ENCODE measurements at places on chromosomes 4 and X.

DNA sequence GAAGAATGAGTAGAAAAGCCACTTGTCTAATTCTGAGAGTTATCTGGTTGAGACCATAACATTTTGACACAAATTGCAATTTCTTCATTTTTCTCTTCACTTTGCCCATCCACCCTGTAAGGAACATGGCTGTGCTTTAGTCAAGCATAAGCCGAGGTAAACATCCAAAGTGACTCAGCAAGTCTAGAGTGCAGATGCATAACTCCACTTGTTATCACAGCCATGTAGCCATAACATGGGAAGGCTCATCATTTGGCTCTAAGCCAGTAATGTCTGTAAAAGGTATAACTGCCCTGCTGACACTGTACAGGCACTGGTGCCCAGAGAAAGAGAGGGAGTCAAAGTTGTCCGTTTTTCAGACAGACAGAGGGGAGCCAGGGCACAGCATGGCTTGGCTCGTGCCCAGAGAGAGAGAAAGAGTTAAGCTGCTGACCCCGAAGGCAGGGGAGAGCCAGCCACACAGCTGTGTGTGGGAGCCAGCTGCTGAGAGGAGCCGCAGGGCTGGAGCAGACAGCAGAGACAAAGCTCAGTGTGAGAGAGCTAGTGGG, 76.9 kb upstream of the EXOC1L start:
- no peak for DNase-seq

DNA sequence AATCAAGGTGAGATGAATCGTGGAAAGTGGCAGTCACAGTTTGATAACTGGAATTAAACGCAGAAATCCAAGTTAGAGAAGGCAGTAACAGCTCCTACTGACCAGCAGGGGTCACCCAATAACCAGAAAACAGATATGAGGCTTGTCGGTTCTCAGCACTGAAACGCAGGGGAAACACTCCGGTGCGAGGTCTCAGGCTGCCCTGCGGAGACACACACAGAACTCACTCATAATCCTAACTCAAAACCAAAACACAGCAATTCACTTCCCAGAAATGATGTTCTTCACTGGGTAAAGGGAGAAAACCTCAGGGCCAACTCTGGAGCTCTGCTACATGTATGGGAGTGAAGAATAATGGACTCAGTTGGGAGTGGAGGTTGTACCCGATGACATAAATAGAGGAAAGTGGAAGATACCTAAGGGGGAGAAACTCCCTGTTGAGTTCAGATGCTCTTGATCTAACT, 384.4 kb downstream of the RAPGEF2 start:
- DNase-seq, result no peak

DNA sequence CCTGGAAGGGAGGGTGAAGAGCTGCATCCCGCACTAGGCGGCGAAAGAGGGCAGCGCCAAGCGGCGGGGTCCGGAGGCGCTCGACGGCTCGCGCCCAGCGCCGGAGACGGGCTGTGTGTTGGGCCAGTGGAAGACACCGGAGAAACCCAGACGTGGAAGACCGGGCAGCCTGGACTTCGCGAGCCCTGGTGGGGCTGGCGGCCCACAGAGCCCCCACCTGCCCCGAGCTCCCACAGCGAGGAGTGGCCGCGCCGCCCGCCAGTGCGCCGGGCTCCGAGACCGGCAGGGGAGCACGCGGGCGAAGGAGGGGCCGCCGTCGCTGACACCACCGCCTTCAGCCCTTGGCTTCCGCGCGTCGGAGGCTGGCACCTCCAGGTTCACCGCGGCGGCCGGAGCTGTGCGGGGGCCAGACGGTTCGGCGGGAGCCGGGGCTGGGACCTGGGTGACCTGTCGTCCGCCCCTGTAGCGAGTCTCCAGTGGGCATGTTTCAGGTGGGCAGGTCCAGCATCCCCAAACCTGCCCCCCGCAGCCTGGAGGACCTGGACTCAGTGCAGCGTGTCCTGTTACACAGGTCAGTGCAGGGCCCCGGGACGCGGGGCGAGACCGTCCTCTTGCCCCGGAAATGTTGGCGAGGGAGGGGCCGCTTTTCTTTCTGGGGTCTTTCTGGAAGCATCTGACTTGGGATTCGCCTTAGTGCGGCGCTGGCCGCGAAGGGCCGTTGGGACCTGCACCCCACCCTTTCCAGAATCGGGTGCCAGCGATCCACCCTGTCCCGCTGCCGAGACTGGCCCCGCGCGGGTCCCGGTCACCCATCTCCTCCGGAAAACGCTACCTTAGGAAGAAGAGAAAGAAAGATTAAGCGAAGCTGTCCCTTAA, 9.6 kb upstream of the INTU start:
- no peak for DNase-seq

- no peak for DNase-seq
Observed at GRCh38 chr4:38162240-38162784, 202.1 kb downstream of the PTTG2 start.

- no peak for DNase-seq
Observed at GRCh38 chr4:158035662-158036195, 137.1 kb downstream of the GASK1B start.

DNA sequence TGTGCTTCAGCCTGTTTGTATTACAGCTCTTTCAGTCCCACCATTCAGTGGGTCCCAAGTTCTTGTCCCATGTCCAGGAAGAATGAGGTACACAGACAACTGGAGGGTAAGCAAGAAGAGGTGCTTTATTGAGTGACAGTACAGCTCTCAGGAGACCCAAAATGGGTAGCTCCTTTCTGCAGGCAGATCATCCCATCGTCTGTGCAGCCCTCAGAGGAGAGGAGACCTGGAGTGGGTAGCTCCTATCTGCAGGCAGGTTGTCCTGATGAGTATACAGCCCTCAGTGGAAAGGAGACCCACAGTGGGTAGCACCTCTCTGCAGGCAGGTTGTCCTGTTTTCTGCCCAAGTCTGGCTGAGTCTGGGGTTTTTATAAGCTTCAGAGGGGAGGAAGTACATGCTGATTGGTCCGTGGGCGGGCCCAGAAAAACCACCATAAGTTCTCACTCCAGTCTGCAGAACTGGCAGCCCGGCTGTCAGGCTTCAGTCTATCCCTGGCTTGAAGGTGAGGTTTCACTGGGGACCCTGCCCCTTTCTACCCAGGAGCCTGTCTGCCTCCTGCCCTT, 18.0 kb downstream of the GRK4 start:
- no peak for DNase-seq

DNA sequence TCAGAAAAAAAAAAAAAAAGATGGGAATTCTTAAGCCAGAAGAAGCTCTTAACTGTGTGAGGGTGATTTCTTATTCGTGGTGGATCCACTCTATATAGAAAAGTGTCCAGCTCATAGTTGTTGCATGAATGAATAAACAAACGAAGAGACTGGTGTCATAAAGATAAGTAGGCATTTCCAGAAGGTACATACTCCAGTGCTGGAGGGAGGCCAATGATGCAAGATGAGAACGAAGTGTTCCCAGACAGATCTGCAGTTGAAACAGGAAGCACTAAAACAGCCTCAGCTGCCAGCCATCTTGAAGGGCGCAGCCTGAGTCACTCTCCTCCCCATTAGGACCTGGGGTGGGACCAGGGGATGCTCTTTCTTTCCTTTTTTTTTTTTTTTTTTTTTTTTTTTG, 47.4 kb upstream of the HOPX start:
- DNase-seq, result no peak

DNA sequence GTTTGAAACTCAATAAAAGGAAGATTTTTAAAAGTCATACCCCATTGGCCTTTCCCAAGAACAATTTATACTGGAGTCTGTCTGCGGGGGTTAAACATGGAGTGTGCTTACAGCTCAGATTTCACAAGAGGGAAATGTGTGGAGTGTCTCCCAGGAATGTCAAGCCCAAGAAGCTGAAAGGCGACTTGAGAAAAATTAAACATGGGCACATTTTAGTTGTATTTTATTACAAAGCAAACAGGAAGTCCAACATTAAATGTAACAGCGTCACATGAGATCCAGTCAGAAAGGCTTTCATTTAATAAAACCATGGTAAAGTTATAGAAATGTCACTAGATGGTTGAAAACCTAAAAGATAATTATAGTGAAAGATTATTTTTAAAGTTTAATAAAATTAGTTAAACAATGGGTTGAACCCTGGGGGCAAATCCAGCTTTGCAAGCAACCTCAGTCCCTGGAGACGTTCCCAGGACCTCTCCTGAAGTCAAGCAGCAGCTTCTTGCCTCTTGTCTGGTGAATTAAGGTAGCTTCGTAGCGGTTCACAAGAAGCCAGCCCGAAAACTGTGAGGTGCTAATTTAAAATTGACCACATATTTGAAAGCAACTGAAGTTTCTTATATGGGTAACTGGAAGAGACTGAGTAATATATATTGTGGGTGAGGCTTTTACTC, 168.4 kb upstream of the EDNRA start:
- no peak for DNase-seq

- no peak for DNase-seq
Observed at GRCh38 chr4:70239131-70239883, 3.1 kb upstream of the CSN3 start.

- DNase-seq, result no peak
Observed at GRCh38 chr4:2416564-2417225, 1.8 kb downstream of the ZFYVE28 start.

GRCh38 chrX:15815779-15816437, 25.6 kb downstream of the ZRSR2 start:
- no peak for DNase-seq

DNA sequence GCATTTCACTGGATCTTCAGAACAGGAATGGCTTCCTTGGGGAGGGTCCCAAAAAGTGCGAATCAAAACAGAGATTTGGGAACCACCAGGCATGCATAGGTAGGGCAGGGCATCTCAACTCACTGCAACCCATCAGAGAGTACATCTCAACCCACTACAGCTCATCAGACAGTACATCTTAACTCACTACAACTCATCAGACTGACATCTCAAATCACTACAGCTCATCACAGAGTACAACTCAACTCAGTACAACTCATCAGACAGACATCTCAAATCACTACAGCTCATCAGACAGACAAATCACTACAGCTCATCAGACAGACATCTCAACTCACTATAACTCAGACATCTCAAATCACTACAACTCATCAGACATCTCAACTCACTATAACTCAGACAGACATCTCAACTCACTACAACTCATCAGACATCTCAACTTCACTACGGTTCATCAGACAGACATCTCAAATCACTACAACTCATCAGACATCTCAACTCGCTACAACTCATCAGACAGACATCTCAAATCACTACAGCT, 47.5 kb upstream of the CLDN34 start:
- no peak for DNase-seq

GRCh38 chrX:154350429-154351182, 23.8 kb downstream of the FLNA start:
- DNase-seq, result no peak

DNA sequence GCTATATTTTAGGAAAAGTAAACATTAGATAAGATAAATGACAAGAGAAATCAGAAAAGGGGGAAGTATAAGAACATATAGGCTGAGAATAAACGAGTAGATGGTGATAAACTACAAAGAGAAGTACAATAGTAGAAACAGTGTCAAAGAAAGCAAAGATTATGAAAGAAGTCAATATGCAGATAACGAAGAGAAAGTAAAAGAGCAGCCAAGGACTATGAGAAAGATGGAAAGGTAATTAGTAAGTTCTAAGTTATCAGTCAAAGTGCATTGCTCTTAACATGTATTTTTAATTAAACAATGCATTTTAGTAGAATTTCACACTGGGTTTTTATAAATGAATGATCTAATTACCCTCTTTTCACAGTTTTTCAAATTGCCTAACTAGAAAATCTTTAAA, 1801.3 kb upstream of the PCDH10 start:
- no peak for DNase-seq

DNA sequence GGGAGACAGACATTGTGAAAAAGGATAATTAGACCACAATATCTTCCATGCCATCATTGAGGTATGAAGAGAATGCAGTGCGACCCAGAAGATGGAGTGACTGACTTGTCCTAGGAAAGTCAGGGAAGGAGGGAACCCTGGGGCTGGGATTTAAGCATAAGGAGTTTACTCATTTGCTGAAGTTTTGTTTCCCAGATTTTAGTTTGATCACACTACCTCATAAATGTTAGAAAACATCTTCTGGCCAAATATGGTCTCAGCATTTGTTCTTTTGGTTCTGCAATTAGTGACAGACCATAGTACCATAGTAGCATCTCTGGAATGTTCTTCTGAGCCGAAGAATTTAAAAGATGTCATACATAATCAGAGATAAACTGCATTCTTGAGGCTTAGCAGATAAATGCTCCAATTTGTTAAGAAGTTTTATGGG, 96.5 kb upstream of the PGRMC2 start:
- DNase-seq, result no peak

DNA sequence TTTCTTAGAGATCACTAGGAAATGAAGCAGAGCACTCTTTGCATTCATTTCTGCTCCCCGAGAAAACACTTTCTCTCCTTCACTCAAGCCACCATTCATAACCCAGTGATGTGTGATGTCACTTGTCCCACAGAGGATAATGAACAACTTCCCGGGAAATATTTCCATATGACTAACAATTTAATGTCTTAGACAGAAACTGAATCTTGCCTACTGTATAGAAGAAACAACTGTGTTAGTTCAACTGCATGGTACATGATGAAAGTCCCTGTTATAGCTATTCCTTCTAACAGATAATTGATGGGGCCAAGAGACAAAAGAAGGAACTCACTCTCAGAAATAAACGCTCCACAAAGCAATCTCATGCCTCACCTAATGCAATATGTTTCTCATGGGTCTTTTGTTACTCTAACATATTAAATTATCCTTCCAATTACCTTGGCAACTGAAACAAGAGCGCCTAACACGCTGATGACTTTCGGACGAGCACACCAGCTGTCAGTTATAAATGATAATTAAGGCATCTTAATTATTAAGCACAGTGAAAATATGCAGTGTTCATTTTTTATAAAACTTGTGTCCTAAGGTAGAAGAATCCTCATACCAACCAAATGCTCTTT, 113.7 kb upstream of the TLR3 start:
- no peak for DNase-seq

GRCh38 chr4:41315862-41316261, 59.1 kb downstream of the UCHL1 start:
- DNase-seq, result no peak

GRCh38 chr4:8675383-8675782, 82.8 kb downstream of the CPZ start:
- no peak for DNase-seq

- DNase-seq, result no peak
Observed at GRCh38 chr4:187065396-187065795, 341.7 kb upstream of the FAT1 start.

DNA sequence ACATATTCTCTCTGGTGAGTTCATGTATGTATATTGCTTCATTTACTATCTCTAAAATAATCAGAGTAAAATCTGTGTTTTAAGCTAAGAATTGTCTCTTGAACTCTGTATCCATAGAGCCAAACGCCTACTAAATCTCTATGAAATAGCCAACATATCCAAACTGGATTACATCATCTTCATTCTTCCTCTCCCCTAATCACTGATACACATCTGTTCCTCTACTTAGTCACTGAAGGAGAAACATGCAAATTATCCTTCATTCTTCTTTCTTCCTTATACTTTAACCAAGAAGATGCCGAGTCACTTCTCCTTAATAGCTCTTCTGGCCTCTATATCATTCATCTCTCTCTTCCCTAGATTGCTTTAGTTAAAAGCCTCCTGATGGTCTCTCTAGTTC, 630.4 kb upstream of the FTHL17 start:
- DNase-seq, result no peak
